KBM-7 (cell line): ENCODE measurements at places on chromosomes 2 and 18.

DNA sequence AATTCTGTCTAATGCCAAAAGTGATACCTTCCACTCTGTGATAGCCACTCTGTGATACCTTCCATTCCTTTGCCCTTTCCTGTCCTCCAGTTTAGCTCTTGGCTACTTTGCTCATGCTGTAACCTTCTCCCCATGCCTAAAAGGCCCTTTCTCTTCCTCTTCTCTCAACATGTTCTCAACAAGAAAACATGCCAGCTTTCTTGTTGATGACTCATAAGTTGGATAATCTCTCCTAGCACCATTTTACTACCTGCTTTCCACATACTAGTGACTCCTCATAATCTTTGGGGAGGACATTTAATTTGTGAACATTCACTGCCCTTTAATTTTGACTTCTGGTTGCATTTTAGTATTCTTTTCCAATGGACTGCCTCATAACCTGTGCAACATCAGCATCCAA, 55.9 kb upstream of the NT5C1B start:
- no peak for DNase-seq

DNA sequence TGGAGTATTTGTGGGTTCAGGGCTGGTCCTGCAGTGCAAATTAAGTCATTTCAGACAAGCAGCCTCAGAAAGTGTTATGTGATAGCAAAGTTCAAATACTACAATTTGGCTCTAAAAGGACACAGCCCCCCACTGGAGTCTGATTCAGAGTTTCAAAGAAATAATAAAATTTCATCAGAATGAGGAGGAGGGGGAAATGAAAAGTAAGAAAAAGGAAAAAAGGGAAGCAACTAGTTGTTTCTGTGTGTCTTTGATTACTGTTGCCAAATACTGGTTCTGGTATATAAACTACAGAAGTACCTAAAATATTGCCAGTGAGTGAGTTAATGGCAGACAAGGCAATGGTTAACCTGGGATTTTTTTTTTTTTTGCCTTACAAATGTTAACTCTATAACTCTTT, 773.9 kb downstream of the BCL11A start:
- DNase-seq: peak; percentile 14

GRCh38 chr2:120917886-120918285, 182.2 kb downstream of the GLI2 start:
- no peak for DNase-seq

DNA sequence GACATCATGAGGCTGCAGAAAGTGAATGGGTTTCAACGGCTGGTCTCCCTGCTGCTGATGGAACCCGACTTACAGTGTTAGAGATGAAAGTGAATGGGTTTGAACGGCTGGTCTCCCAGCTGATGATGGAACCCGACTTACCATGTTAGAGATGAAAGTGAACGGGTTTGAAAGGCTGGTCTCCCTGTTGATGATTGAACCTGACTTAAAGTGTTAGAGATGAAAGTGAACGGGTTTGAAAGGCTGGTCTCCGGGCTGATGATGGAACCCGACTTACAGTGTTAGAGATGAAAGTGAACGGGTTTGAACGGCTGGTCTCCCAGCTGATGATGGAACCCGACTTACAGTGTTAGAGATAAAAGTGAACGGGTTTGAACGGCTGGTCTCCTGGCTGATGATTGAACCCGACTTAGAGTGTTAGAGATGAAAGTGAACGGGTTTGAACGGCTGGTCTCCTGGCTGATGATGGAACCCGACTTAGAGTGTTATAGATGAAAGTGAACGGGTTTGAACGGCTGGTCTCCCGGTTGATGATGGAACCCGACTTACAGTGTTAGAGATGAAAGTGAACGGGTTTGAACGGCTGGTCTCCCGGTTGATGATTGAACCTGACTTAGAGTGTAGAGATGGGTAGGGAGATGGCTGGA, 76.1 kb upstream of the ALKAL2 start:
- DNase-seq: no peak

DNA sequence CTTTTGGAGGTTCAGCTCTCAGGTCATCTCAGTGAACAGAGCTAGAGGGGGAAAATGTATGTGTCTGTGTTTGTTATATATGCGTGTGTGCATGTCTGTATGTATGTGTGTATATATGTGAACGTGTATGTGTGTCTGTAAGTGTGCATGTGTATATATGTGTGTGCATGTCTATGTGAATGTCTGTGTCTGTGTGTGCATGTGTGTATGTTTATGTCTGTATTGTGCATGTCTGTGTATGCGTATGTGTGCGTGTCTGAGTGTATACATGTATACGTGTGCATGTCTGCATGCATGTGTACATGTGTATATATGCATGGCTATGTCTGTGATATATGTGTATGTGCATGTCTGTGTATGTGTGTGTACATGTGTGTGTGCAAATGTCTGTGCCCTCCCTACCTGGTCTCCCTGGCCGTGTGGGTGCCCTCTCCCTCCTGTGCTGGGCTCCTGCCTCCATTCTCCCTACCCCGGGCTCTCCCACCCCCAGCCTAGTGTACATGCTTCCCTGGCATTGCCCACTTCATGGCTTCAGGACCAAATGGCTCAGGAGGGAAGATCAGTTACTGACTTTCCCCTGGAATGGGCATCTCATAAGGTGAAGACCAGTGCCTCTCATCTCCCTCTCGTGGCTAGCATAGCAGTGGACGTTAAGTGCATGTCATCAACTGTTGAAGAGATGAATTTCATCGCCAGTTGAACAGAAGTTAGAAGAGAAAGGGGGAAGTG, 49.9 kb downstream of the TRAF3IP1 start:
- DNase-seq: no peak

- DNase-seq: no peak
Measured at GRCh38 chr18:36735130-36735529, 93.7 kb downstream of the TPGS2 start.

DNA sequence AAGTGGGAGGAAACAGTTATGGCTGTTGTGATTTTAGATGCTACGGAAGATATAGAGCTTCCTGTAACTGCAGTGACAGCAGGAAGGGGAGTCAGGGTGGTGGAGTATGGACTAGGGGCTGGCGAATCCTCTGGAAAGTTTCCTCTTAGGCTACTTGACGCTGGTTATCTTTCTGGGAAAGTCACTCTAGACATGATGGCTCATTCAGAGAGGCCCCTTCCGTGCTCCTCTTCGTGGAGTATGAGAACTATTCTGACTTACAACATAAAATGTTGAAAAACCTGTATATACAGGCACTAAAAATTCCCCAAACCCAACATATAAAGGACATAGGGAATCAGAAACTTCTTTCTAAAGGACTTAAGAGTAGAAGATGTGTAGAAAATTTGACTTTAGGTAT, 78.8 kb downstream of the C18orf54 start:
- DNase-seq: no peak

GRCh38 chr2:198913394-198914152, 544.2 kb downstream of the SATB2 start:
- peak; percentile 49 for DNase-seq

- no peak for DNase-seq
Measured at GRCh38 chr2:30670453-30670852, 136.8 kb downstream of the CAPN13 start.

- DNase-seq: no peak
Measured at GRCh38 chr2:120509213-120509815, 163.4 kb downstream of the INHBB start.

DNA sequence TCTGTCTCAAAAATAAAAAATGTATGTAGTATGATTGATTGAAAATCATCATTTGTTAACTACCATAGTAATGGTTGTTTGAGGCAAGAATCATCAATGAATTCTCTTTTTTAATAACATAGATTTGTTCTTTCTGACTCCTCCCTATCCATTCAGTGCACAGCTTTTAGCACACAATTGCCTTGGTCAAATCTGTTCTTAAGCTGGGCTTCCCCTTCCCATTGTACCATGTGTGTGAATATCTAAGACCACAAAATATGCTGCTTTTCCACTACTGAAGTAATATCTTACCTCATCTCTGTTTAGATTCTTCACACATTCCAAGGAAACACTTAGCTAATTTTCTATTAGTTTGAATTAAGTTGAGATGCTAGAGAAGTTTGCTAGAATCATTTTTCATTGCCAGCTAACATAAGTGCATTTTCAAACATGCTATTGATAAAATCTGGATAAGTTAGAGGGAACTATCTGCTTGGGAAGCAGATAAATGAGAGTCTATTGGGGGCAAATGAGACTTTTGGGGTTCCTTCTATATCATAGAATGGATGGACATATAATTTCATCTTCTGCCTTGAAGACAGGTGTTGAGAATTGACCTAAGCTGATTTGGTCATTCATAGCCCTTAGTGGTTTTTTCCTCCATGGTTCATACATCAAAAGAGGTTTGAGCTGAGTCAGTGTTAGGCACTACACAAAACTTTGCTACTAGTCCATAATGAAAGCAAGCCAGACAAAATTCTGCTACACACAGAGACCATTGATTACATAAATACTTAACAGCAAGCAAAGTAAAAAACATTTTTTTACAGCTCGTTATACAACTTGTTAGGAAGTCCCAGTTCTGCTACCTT, 231.9 kb downstream of the PLCL1 start:
- no peak for DNase-seq

- DNase-seq: no peak
Measured at GRCh38 chr2:226077841-226078240, 678.3 kb downstream of the NYAP2 start.
